ENCODE measurements at places on chromosomes 4 and X.

- DNase-seq, result no peak
These were observed 290.9 kb upstream of the TACR3 start for GRCh38 chr4:104010722-104011121.

- DNase-seq, result no peak
These were observed 1614.7 kb downstream of the STIM2 start for GRCh38 chr4:28475381-28475780.

DNA sequence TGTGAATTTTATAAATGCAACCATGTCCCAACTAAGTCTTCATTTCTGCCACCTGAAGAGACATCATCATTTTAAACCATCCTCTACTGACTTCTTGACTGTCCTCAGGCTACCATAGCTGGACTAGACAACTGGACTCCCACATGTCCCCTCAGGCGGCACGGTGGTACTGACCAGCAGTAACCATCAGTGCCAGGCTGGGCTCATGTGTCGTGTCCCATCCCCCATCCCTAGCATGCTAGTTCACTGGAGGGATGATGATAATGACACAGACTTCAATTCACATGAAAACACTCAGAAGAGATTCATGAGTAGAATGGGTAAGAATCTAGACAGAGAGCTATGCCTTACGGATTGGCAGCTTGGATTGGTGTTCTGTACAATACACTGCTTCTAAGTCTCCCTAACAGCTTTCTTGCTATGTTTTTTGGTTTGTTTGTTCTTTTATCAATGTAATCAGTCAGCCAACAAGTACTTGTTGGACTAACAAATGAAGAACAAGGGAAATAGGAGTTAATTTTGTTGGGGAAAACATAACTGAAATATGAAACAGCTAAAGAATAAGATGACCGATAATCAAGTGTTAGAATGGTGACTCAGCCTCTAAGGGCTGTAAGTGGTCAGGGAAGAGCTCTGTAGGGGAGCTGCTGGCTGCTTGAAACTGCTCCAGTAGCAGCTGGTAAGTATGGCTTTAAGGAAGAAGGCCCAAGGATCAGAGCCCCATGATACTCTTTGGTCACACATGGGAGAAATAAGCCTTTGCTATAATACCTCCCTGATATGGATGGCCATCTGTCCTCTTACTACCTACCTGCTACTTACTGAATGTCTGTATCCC lies 10.3 kb downstream of the ZDHHC9 start:
- no peak for DNase-seq

DNA sequence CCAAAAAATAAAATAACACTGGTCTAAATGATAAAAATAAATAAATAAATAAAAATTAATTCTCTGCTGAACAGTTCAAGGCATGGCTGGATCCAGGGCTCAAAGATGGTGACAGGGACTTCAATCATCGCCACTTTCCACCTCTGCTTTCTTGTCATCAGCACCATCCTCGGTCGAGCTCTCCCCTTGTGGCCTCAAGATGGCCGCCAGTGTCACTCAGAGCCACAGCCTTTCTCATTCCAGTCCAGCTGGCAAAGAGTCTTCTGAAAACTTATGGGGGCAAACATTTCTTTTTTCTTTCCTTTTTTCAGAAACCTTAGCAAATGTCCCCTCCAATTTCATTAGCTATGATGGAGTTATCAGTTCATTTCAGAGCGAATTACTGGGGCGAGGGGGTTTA lies 119.5 kb downstream of the RAB28 start:
- DNase-seq, result no peak

DNA sequence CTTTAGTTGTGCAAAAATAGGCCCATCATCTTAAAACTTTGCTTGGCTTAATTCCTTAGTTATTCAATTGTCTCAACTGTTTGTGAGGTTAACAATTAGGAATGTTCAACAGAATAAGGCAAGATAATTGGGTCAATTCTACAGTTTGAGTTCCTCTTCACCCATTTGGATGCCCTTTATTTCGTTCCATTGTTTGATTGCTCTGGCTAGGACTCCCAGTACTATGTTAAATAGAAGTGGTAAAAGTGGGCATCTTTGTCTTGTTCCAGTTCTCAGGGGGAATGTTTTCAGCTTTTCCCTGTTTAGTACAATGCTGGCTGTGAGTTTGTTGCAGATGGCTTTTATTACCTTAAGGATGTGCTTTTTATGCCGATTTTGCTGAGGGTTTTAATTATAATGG lies 761.5 kb upstream of the GRIA3 start:
- DNase-seq, result no peak

DNA sequence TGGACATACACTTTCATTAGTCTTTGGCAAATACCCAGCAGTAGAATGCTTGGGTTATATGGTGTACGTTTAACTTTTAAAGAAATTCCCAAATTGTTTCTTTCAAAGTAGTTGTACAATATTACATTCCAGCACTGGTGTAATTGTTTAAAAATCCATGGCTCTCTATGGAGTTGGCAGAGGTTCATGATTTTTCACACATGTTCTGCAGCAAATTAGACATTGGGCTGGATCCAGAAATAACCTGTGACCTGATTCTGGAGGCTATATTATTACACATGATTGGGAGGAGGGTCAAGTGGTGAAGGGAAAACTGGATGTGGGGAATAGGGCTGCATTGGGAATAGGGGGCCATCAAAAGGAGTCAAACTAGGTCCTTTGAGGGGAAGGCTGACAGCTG lies 41.9 kb downstream of the MAMLD1 start:
- DNase-seq, result no peak

- DNase-seq, result no peak
These were observed 52.4 kb downstream of the SEPTIN11 start for GRCh38 chr4:77001907-77002306.

DNA sequence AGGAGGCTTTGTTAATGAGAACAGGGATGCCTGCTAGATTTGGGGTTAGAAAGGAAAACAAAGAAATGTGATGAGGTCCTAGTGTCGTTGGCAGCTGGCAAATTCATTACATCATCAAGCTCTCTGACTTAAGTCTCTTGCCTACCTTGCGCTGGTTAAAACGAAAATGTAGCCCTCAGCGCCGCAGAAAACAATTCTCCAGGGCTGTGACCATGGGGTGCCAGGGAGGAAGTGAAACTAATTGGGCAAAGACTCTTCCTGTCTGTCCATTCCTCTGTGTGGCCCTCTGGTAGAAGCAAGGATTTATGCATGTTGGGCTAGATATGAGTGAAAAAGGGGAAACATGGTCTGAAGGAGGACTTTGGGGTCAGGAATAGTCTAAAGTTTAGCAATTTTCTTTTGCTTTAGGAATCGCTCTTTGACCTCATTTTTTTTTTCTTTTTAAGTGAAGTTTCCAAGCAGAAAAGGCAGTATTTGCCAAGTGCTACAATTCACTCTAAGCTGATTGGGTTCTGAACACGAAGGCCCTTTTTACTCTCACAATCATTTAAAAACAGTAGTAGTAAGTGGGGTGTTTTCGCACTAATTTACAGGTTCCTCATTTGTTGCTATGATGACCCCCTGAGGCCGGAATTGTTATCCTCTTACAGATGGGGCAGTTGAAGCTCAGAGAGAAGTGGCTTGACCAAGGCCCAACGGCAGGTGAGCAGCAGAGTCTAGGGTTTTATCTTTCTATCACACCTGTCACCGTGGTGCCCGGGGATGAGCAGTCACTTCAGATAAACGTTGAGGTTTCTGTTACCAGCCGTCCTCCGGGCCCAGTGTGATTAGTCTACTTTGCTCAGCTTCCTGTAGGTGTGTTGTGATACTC lies 27.3 kb upstream of the CHRNA9 start:
- peak; percentile 87 for DNase-seq

DNA sequence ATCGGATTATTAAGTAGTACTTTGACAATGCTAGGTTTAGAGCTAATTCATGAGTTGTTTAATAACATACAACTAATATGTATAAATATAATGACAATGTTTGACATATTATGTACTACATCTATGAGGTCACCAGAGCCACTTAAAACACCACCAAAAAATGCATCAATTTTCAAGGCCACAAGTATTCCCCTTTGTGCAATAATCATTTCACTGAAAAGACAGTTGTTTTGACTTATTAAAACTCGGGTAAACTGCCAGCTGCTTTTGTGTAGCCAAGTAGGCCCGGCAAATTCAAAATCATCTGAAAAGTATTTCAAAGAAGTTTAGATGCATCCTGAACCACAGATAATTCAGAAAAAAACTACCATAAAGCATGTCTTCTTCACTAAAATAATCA lies 48.7 kb downstream of the CLOCK start:
- DNase-seq, result no peak

GRCh38 chr4:33625748-33626147 lies 2618.6 kb downstream of the ARAP2 start:
- DNase-seq, result no peak

Measured in hematopoietic multipotent progenitor cell treated with erythropoietin and hydrocortisone succinate and interleukin-3 and kit ligand, for 4 days (in vitro differentiated cells).